Stimulated activated CD8-positive, alpha-beta memory T cell treated with anti-CD3 and anti-CD28 coated beads, Interleukin-4, amount 100 ng/mL, for 1 hour (primary cell): ENCODE measurements at places on chromosomes 16 and 17.

DNA sequence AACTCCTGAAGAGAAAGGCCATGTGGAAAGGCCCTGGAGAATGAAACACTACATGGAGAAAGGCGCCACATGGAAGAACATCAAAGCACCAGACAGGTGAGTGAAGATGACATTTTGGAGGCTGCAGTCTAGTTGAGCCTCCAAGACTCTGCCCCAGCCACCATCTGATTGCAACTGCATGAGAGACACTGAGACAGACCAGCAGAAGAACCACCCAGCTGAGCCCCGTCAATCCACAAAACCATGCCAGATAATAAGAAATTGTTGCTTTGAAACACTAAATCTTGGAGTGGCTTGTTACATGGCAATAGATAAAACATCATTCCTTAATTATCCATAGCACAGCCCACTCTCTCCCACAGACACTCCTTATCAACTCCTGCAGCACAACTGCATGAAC lies 4.8 kb downstream of the GAS7 start:
- DNase-seq, result no peak

DNA sequence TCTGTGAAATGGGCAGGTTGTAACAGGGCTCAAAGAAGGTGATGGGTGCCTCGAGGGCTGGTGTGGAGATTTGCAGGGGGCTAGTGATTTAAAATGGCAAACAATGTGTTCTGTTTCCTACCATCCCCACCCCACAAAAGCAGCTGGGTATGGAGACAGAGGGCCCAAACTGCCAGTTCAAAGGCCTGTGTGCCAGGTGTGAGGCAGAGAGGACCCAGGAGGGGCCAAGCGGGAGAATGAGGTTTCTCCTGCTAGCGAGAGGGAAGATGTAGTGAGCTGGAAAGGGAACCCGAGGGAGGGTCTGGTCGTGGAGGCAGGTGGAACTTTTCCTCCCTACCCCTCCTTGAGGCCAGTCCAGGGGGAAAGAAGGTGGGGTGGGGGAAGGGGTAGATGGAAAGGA lies 39.4 kb downstream of the LAT start:
- DNase-seq, result no peak

- no peak for DNase-seq
These were observed 137.7 kb upstream of the CORO6 start for GRCh38 chr17:29760279-29761039.

DNA sequence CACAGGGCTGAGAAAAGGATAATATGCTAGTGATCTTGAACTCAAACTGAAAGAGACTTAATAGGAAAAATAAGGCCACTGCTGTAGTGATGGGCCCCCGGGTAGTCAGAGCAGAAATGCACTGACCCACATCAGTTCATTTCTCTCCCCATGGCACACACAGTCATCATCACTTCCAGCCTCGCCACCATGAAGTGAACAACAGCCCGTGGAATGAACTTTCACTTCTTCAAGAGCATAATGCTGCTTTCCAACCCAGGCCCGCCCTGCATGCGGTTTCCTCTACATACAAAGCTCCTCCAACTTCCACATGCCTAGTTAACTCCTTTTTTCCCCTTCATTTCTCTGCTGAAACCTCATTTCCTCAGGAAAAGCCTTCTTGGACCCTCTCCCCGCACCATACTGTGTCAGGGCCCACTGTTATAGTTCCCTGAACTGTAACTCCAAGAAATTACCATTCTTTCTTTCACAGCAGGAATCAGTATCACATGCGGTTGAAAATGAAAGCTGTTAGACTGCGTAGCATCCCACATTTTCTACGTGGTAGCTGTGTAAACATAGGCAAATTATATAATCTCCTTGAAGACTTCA lies 65.8 kb upstream of the SMIM36 start:
- DNase-seq, result no peak

DNA sequence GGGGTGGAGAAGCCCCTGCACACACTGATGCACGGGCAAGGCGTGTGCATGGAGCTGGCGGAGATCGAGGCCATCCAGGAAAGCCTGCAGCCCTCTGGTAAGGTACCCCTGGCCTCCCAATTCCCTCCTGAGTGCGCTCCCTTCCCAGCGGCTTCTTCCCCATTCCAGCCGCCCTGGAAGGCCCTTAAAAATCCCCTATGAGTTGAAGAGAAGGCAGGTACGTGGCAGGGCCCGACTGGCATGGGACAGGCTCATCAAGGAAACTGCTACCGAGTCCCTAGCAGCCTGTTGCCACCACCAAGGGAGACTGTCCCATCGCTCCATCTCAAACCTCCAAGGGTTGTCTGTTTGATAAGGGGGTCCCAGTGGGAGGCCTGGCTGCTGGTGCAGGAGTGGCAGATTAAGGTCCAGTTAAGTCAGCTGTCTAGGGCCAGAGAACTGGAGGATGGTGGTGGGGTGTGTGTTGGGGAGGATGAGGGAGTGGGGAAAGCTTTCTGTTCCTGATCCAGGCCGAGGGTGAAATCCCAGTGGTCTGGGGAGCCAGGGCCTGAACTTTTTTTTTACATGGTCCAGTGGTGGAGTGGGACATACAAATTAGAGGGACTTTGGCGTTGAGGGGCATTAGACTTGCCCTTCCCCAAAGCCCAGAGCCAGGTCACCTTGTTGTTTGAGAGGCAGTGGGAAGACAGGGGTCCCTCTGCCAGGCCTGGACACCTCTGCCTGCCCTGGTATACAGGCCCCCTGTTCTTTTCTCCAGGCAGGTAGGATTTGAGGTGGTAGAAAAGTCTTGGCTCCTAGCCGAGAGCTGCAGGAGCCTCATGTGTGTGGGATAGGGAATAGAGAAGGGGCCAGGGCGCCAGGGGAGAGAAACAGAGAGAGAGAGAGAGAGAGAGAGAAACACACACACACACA lies 994 bp downstream of the IGFBP4 start:
- DNase-seq, result no peak

DNA sequence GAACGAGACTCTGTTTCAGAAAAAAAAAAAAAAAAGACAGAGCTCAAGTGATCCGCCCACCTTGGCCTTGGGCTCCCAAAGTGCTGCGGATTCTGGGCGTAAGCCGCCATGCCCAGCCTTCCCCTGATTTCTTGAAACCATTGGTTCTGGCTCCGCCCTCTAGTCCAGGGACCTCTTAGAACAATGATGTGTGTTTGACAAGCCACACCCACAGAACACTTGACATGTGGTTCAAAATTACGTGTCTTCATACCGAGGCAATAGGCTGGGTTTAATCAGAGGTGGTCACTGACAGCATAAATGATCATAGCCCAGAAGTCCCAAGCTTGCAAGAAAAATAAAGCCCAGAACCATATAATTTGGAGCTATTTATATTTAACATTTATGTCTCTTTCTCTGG lies 23.0 kb downstream of the KNOP1 start:
- no peak for DNase-seq

GRCh38 chr17:40666331-40666730 lies 1.4 kb upstream of the KRT222 start:
- DNase-seq, result no peak

GRCh38 chr16:56944954-56945839 lies 13.3 kb downstream of the HERPUD1 start:
- DNase-seq, result no peak

- no peak for DNase-seq
These were observed 132.0 kb downstream of the ANKRD11 start for GRCh38 chr16:89358030-89359005.

GRCh38 chr17:58541249-58541648 lies 26.8 kb upstream of the MTMR4 start:
- DNase-seq, result no peak

DNA sequence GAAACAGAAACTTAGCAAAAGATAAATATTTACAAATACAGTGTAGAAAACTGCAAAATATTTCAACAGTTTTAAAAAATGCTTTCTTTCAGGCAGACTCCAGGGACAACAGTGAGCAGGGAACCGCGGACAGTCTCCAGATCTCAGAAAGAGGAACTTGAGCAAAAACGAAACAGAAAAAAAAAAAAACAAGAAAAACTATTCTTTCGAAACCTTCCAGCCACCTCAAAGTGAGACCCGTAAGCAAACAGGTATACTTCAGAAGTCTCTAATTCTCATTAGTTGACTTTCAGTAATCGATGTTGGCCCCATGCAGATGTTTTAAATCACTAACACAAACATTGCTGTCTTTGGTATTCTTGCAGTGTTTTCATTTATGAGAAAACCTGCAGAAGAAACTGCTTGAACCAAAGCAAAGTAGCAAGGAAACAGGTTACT lies 15.7 kb upstream of the CCL1 start:
- no peak for DNase-seq

DNA sequence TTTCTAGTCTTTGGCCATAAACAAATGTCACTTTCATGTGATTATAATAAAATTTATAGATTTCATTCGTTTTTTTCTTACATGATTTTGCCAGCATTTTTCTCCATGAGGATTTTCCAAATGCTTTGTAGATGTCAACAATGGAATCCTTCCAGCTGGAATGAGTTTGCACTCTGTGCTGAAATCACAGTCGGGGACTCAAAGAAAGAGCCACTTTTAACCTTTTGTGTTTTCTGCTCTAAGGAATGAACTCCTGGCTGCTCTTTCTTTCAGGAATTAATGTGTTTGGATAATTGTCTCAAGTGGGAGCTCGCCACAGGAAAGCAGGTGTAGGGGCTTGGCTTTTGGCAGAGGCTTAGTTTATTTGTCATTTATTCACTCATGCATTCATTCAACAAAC lies 372.3 kb upstream of the SALL1 start:
- no peak for DNase-seq

- no peak for DNase-seq
These were observed 19.9 kb upstream of the PITPNM3 start for GRCh38 chr17:6576038-6576785.
